Dermis lymphatic vessel endothelial cell (primary cell): ENCODE measurements at places on chromosomes 12 and 14. TPM values are rescaled to one million over a fixed set of nuclear protein-coding genes. Genes with fewer than 3 reads are reported as not detected.

The BRAP gene
- 15.7 and 19.6 TPM in 2 replicates for total RNA-seq

The IRF9 gene
- 43.9 and 55.4 TPM in 2 replicates for total RNA-seq

The SERPINA10 gene
- total RNA-seq, result not detected in 2 replicates

The SSTR1 gene
- 0.11 TPM in 1 of 2 replicates, not detected in the other for total RNA-seq

The FAM234B gene
- total RNA-seq, result 11.4 and 11.5 TPM in 2 replicates

The TMEM63C gene
- 0.86 TPM in 1 of 2 replicates, not detected in the other for total RNA-seq

The EPYC gene
- total RNA-seq, result not detected in 2 replicates

The OAS1 gene
- 17.7 and 24.2 TPM in 2 replicates for total RNA-seq

The FLRT2 gene
- 88.0 and 100 TPM in 2 replicates for total RNA-seq

The BEGAIN gene
- under 0.01 and 0.17 TPM in 2 replicates for total RNA-seq

The TSPAN19 gene
- under 0.01 and 0.09 TPM in 2 replicates for total RNA-seq

The CLEC9A gene
- not detected in 2 replicates for total RNA-seq

The CLEC2A gene
- total RNA-seq, result not detected in 2 replicates

The CDH24 gene
- 0.54 and 0.69 TPM in 2 replicates for total RNA-seq

The TPPP2 gene
- not detected in 2 replicates for total RNA-seq

The SPTB gene
- total RNA-seq, result under 0.01 TPM in 2 replicates

The KRT82 gene
- not detected in 2 replicates for total RNA-seq

The NANOG gene
- total RNA-seq, result not detected in 2 replicates

The TAS2R19 gene
- total RNA-seq, result 2.9 and 4.0 TPM in 2 replicates

The HVCN1 gene
- total RNA-seq, result 4.9 and 5.6 TPM in 2 replicates

The ZC2HC1C gene
- 0.17 and 0.33 TPM in 2 replicates for total RNA-seq

The ADAM20 gene
- 0.22 and 0.52 TPM in 2 replicates for total RNA-seq

The CRIP2 gene
- total RNA-seq, result 115 and 150 TPM in 2 replicates

The RIN3 gene
- total RNA-seq, result 3.9 and 4.1 TPM in 2 replicates

The WIF1 gene
- not detected in 2 replicates for total RNA-seq

The OVCH1 gene
- not detected in 2 replicates for total RNA-seq

The STON2 gene
- 175 and 327 TPM in 2 replicates for total RNA-seq

The GYS2 gene
- total RNA-seq, result not detected in 2 replicates

The BIN2 gene
- not detected in 2 replicates for total RNA-seq

The PRKD1 gene
- total RNA-seq, result 4.1 and 10.7 TPM in 2 replicates

The ADCY6 gene
- 29.5 and 29.7 TPM in 2 replicates for total RNA-seq

The AICDA gene
- total RNA-seq, result not detected in 2 replicates

The VIPAS39 gene
- total RNA-seq, result 22.3 and 32.7 TPM in 2 replicates

The SLC10A1 gene
- total RNA-seq, result not detected in 2 replicates

The DNAI7 gene
- under 0.01 and 0.11 TPM in 2 replicates for total RNA-seq

The ABCC9 gene
- under 0.01 and 0.11 TPM in 2 replicates for total RNA-seq

The TIMM9 gene
- total RNA-seq, result 15.2 and 20.6 TPM in 2 replicates

The CCDC60 gene
- total RNA-seq, result not detected in 2 replicates

The GAS2L3 gene
- 14.9 and 15.4 TPM in 2 replicates for total RNA-seq

The GARIN6 gene
- total RNA-seq, result not detected in 2 replicates

The PTPN6 gene
- 3.3 and 3.5 TPM in 2 replicates for total RNA-seq

The AHNAK2 gene
- 4.9 and 12.8 TPM in 2 replicates for total RNA-seq

The RTL1 gene
- total RNA-seq, result not detected in 2 replicates

The CCDC38 gene
- not detected in 2 replicates for total RNA-seq

The PRIMA1 gene
- total RNA-seq, result not detected in 2 replicates

The MANSC4 gene
- total RNA-seq, result not detected in 2 replicates

The LALBA gene
- total RNA-seq, result not detected in 2 replicates

The NPFF gene
- not detected in 2 replicates for total RNA-seq

The SMIM10L1 gene
- 4.4 and 5.7 TPM in 2 replicates for total RNA-seq

The ELK3 gene
- total RNA-seq, result 79.6 and 146 TPM in 2 replicates

The LRRC10 gene
- total RNA-seq, result not detected in 2 replicates

The KRT81 gene
- 0.22 TPM in 1 of 2 replicates, not detected in the other for total RNA-seq

The LMO3 gene
- total RNA-seq, result not detected in 2 replicates

The PRH2 gene
- total RNA-seq, result 0.09 TPM in 1 of 2 replicates, not detected in the other

The FAM222A gene
- total RNA-seq, result 0.17 and 0.22 TPM in 2 replicates

The FGFR1OP2 gene
- 95.7 and 107 TPM in 2 replicates for total RNA-seq

The SERPINA1 gene
- not detected in 2 replicates for total RNA-seq

The ANKS1B gene
- total RNA-seq, result 0.22 and 0.26 TPM in 2 replicates
